ENCODE measurements at places on chromosomes 2 and 18. TPM values are rescaled to one million over a fixed set of nuclear protein-coding genes. Genes with fewer than 3 reads are reported as not detected.

- DNase-seq = no peak
These were observed 30.9 kb downstream of the FAP start for GRCh38 chr2:162212366-162212765.

The RAB31 gene
- 107 TPM for total RNA-seq

The AGXT gene
- not detected for total RNA-seq

GRCh38 chr2:120267348-120267747, 14.7 kb downstream of the RALB start:
- DNase-seq = no peak

DNA sequence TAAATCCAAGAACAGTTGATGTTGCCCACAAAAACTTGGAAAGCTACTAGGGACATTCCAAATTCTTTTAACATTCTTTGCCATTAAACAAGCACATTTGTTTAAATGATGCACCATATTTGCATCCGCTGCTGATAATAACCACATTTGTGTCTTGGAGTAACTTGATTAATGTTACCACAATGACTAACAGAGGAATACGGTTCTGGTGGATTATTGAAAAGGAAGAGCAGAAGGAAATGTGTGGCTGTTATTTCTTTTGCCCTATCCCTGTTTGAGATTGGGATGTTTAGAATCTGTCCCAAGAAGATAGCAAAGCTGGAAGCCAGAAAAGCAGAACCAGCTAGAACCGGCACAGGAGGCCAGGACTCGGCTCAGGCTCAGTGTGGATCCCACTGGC, 39.2 kb upstream of the RASGRP3 start:
- DNase-seq = no peak

DNA sequence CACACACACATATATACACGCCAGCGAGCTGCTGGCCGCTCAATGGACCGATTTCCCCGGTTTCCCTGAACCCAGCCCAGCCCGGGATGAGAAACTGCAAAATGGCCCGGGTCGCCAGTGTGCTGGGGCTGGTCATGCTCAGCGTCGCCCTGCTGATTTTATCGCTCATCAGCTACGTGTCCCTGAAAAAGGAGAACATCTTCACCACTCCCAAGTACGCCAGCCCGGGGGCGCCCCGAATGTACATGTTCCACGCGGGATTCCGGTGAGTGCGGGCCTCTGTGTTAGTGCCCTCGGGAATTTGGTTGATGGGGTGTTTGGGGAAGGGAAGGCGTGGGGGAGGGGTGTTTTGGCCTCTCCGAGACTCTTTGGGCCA, 392 bp downstream of the ST8SIA3 start:
- no peak for DNase-seq

DNA sequence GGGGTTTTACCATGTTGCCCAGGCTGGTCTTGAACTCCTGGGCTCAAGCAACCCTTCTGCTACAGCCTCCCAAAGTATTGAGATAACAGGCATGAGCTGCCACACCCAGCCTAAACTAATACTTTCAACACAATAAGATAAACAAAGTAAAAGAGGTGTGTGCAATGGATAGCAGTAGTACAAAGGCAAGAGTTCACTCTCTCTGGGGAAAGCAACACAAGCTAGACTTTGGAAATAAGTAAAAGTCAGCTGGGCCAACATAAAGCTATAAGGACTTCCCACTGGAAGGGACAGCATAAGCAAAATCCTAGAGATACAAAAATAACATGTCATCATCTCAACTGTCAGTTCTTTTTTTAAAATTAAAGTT, 5.2 kb upstream of the NOSTRIN start:
- no peak for DNase-seq

DNA sequence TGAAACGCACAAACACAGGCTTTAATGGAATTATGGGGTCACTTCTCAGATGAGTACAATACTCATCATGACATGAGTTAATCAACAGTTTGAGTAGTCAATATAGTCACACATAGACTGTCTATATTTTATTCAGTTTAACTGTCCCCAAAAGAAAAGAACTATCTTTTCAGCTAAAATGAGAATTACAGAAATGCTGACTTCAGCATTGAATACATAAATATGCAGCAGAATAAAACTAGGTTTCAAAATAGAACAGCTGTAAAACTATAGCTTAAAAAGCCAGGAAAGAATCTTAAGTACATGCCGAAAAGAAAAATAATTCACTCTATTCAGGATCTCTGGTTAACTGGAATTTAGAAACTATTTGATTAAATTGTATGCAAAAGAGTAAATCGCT, 30.0 kb downstream of the SMAD4 start:
- no peak for DNase-seq

The MC5R gene
- not detected for total RNA-seq

- DNase-seq = no peak
These were observed 16.5 kb downstream of the CPLX4 start for GRCh38 chr18:59301929-59302328.

DNA sequence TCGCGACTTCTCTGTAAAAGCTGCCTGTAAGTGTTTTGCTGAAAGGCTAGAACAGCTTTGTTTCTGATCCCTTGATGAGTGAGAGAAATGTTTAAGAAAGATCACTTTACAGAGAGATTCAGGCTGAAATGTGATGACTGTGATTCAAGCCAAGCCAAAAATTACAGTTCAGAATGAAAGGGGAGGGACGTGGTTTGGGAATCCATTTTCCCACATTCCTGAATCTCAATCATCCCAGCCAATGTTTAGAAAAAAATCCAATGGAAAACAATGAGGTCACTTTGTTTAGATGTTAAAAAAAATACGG, 416.7 kb downstream of the ARHGAP15 start:
- no peak for DNase-seq

DNA sequence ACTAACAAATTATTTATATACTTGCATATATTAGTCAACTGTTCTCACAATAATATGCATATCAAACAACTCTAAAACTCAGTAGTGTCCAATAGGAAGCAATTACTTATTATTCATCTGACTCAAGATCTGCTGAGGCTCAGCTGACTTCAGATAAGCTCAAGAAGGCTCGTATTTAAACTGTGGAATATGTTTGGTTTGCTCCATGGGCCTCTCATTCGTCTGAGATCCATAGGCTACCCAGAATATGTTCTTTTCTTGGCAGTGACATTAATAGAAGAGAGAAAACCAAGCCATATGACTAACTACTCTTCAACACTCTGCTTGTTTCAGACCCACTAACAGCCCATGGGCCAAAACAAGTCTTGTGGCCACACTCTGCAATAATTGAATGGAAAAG, 107.7 kb upstream of the MAP2 start:
- no peak for DNase-seq

DNA sequence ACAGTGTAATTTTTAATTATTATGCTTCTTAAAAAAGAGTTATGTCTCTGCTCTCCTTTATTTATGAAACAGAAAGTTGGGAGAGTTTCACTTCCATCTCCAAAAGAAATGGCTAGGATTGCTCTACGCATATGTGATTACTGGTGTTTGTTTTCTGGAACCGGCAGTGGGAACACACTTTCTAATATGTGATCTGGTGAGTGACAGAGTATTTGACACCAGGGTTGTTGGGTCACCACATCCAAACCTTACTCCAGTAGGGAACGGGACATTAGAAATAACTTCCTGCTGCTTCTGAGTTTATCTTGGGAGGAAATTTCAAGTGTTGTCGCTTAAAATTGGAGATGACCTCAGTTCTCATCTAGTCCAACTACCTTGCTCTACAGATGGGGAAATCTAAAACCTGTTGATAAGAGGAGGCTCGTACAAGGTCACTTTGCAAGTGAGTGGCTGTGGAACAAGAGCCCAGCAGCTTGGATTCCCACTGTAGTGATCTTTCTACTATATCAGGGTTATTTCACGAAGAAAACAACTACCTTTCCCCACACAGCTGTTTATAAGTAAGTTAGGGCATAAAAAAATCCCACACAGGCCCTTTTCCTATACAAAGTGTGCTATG, 108.5 kb downstream of the TTC32 start:
- DNase-seq = no peak

The TRAK2 gene
- 119 TPM for total RNA-seq
